ENCODE measurements at places on chromosomes 2 and 18.

GRCh38 chr2:219947575-219947974 lies 320.1 kb downstream of the SLC4A3 start:
- DNase-seq: no peak

DNA sequence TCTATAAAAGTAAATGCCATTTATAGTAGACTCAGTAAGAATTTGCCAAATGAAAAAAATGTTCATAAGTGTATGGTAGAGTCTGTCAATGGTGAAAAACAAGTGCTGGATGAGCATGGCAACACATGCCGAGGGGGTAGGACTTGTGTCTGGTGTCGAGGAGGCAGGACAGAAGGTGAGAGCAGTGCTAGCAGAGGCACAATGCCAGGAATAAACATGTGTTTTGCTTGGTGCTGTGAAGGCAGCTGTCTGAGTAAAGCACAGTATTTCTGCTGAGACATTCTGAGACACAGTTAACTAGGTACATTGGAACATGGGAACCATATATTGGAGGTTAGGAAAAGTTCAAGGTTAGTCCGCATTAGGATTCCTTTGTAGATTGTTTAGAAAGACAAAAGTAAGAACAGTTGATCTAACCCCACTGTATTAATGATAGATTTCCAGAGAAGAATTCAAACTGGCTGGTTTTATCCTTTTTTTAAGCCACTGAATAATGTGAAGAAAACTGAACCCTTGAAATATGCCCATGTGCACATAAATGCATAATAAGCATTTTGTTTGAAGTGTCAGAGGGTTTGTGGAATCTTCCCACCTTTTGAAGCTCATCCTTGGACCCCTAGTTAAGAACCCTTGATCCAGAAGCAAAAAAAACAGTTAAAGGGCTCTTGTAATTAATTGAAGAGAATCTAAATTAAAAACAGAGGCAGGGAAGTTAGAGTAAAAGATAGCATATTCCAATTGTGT lies 7.1 kb downstream of the RBM45 start:
- no peak for DNase-seq

DNA sequence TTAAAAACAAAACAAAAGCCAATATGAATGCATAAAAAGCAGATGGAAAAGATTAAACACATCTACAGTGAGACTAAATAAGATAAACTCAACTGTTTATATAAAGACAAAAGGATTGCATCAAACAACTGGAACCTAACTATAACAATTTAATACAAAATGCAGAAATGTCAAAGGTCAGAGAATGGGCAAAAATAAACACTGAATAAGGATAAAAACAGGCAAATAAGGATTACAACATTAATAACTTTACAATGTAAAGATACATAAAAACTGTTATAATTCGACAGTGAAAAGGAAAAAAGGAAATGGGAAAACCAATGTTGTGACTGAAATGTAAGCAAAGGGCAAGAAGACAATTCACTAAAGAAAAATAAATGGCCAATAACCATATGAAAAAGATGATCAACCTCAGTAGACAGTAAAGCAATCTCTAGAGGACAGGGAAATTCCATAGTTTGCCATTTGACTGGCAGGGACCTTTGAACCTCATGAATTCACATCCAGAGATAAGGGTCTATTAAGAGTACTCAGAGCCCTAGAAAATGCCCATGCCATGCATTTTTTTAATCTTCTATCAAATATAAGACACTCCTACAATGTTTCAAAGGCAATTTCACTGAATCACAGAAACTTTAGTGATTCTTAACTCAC lies 83.7 kb downstream of the TMEM131 start:
- DNase-seq: no peak

- no peak for DNase-seq
Measured at GRCh38 chr2:9287400-9288045, 80.9 kb downstream of the ASAP2 start.

DNA sequence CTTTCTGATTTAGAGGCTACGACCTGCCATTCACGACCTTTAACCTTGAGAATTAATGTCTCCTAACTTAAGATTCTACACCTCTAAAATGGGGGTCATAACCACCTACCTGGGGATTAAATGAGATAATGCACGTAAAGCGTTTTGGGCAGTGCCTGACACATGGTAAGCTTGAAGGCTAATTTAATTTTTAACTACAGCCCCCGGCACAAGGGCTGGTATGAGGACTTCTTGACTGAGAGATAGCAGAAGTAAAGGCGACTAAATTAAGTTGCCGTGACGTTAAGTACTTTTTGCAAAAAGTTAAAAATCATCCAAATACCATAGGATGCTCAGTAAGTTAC lies 549 bp downstream of the MRPL35 start:
- DNase-seq: no peak

- no peak for DNase-seq
Measured at GRCh38 chr2:224994242-224994823, 47.9 kb downstream of the DOCK10 start.

- DNase-seq: no peak
Measured at GRCh38 chr2:848099-848498, 102.5 kb upstream of the SNTG2 start.

- no peak for DNase-seq
Measured at GRCh38 chr18:77635451-77635850, 385.8 kb downstream of the GALR1 start.

GRCh38 chr18:59846814-59847490 lies 52.8 kb upstream of the PMAIP1 start:
- DNase-seq: no peak

GRCh38 chr2:232897598-232898408 lies 27.7 kb downstream of the SNORC start:
- DNase-seq: no peak

- no peak for DNase-seq
Measured at GRCh38 chr2:108304975-108305374, 16.3 kb downstream of the SULT1C2 start.

DNA sequence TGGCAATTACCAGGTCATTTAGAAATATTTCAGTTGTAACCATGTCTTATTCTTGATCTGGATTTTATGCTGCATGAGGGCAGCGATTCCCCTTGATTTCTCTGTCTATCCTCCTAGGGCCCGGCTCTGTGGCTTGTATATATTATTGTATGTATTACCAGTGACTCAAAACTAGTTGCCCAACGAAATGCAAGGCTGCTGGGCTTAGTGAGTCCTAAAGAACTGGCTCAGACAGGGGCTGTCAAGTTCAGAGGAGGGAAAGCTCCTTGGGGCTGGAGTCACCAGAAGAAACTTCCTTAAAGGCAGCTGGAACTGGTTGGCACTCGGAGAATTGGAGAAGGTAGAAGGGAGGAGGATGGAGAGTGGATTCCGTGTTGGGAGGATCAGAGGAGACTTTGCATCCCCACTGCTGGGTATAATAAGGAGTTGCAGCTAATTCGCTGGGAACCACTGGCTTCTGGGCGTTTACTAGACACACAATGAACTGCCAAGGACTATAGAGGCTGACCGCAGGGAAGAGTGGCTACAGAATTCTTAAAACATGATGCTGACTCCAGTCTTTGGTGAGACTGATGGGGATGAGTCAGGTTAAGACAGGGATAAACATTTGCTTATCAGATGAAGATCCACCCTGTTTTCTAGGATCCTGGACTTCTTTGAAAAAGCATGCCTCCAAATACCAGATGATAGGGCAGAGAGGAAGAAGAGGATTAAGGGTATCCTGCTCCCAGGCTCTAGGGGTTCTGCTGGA lies 104.3 kb downstream of the PRKCE start:
- no peak for DNase-seq

GRCh38 chr2:241009601-241010530 lies 11.4 kb downstream of the SNED1 start:
- peak; percentile 17 for DNase-seq

GRCh38 chr2:70888366-70888922 lies 47.3 kb upstream of the ATP6V1B1 start:
- DNase-seq: no peak

DNA sequence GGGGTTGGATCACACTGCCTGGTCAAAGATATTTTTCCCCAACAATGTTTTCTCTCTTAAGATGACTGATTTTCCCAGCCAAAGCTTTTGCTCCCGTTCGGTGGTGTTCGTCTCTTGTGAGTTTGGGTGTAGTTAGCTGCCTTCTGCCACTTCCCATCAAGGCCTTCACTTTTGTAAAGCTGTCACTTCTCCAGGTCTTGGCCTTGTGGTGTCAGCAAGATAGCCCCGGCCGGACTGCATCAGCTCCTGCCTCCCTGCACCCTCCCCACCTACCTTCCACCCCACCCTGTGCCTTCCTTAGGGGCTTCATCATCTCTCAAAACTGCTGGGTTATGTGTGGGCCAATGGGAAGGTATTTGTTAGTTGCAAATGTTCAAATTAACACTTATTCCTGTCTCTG lies 228.9 kb downstream of the BCL11A start:
- no peak for DNase-seq

DNA sequence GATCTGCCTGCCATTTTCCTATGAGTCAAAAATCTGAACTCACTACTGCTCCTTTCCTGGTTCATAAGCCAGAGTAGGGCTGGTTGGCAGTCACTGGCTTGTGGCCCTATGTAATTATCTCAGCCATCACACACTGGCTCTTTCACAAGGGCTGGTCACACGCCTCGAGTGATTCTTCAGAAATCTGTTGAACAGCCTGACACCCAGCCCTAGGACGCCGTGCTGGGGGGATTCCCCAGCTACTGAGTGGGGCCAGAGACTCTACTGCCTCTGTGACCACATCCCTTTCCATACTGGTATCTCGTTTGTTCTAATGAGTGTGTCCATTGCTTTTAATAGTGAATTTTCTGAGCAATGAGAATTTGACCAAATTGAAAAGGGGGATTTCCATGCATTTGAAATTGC lies 45.8 kb upstream of the RBM44 start:
- DNase-seq: peak; percentile 37

DNA sequence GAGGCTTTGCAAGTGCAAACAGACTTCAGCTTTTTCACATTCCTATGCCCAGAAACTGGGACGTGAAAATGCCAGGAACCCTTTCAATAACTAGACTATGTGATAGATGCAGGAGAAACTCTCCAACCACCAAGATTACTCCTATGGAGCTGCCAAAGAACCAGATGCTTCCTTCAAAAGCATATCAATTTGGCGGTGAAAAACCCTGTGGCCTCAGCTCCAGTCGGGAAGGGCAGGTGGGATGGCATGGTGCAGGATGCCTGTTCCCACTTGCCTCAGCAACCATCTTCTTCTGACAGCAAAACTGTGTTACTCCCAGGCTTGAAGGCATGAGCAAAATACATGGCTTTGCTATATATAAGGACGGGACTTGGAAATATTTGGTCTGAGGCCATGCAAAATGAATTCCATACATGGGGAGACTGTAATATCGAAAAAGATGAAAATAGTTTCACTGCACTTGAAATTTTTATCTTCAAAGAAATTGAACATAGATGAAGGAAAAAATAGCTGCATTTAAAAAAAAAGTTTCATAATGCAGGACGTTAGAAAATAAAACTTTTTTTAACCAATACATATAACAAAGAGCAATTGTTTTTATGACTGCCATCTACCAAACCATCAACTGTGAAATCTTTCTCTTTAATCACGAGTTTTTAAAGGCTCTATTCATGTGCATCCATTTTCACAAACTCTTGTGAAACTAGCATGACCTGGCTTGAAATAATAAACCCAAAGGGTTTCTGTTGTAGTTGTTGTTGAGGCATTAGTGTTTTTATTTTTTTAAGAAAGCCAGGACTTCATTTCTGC lies 99.1 kb downstream of the AFF3 start:
- DNase-seq: no peak

- DNase-seq: no peak
Measured at GRCh38 chr2:56537756-56538155, 354.0 kb downstream of the CCDC85A start.

DNA sequence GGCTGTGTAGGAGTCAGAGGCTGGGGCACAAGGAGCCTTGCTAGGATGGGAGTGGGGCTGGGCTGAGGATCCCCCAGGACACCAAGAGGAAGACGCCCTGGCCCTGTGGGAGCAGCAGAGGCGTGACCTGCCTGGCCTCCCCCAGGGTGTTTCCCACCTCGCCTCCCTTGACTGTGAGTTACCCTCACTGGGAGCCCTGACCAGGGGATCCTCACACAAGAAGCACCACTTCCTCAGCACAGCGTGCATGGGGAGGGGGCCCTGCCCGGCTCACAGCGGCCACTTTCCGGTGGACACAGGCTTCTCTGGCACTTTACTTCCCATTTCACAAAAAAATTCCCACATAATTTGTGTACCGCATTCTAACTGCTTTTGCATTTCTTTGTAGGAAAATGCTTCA lies 187.7 kb downstream of the EIPR1 start:
- no peak for DNase-seq

GRCh38 chr2:71299507-71299906 lies 32.1 kb upstream of the ZNF638 start:
- no peak for DNase-seq

- no peak for DNase-seq
Measured at GRCh38 chr18:10051877-10052631, 138.2 kb downstream of the VAPA start.

- DNase-seq: no peak
Measured at GRCh38 chr2:44943031-44943692, 1.7 kb downstream of the SIX3 start.

- DNase-seq: no peak
Measured at GRCh38 chr2:232963913-232964312, 49.1 kb downstream of the NGEF start.

- DNase-seq: peak; percentile 50
Measured at GRCh38 chr2:174607989-174608865, 10.6 kb upstream of the WIPF1 start.

- no peak for DNase-seq
Measured at GRCh38 chr2:77867146-77867545, 345.0 kb upstream of the LRRTM4 start.

GRCh38 chr2:36409335-36409734 lies 53.8 kb downstream of the CRIM1 start:
- DNase-seq: no peak

GRCh38 chr18:49837889-49838288 lies 24.6 kb upstream of the ACAA2 start:
- DNase-seq: no peak

GRCh38 chr2:3594493-3595281 lies at the start of gene COLEC11:
Gene COLEC11, plus strand, starts transcription at chr2:3595112. Its CDS starts 9,229 bp downstream, at chr2:3604341.
- DNase-seq: no peak

DNA sequence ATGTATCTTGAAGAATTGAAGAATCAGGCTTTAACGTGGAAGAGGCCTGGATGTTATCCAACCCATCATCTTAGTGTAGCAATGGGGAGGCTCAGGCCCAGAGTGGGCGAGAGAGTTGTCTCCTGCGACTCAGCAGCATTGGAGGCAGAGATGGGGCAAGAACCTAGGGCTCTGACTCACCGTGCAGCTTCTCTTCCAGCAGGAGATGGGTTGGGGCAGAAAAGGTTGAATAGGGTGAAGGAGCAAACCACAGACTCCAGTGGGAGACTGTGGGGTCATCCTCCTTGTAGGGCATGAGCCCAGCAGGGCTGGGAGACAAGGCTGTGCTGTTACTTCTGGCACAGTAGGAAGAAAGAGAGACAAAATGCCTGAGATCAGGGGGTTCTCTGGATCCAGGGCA lies 1.4 kb downstream of the IL36RN start:
- no peak for DNase-seq

DNA sequence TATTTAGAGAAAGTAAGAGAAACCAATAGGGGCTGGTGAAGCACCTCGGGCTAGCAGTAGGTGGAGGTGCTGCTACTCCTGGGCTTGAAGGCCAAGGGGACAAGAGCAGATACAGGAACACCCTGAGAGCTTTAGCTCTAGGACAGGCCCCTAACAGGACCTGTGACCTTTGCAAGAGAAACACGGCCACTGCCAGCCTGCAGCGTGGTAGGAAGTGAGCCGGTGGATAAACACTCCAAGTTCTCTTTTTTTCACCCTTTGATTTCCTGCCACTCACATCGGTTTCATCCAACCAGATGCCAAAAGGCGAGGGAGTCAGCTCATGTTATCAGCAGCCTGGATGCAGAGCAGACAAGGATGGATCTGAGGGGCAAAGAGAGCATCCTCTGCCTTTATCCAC lies 66.8 kb upstream of the SPRED2 start:
- no peak for DNase-seq
